ENCODE measurements at places on chromosomes 4 and X.
A peak's percentile ranks its signal among the peaks of the same experiment; 100 is the strongest.

DNA sequence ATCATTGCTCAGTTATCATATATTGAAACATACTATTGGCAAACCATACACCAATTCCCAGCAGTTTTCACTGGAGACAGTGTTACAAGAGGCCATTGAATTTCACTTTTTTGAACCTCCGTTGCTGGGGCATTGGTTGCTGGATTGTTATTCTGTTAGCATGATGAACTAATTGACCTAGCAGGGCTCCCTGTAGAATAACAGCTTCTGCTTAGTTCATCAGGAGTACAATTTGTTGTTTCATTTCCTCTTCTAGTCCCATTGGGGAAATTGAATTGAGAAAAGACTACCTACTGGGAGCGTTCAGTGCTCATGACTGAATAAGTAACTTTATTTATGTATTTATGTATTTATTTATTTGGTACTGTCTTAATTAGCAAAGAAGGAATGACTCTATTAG is 151.6 kb downstream of the SLIT2 start:
- DNase-seq, result no peak

DNA sequence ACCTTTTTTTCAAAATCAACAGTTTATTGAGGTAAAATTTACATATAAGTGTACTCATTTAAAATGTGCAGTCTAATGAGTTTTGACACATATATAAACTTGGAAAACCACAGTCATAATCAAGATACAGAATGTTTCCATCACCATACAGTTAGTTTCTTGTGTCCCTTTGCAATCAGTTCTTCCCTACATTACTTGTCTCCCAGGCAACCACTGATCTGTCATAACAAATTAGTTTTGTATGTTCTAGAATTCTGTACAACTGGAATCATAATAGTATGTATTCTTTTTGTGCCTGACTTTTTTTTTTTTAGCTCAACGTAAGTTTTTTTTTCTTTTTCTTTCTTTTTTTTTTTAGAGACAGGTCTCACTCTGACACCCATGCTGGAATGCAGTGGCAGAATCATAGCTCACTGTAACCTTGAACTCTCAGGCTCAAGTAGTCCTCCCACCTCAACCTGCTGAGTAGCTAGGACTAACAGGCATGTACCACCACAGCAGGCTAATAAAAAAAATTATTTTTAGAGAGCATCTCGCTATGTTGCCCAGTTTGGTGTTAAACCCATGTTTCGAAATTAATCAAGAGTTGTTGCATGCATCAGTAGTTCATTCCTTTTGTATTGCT is 26.9 kb downstream of the ARFIP1 start:
- DNase-seq, result peak; percentile 52

- DNase-seq, result no peak
Measured at GRCh38 chr4:108465886-108466500, 154.4 kb upstream of the RPL34 start.

DNA sequence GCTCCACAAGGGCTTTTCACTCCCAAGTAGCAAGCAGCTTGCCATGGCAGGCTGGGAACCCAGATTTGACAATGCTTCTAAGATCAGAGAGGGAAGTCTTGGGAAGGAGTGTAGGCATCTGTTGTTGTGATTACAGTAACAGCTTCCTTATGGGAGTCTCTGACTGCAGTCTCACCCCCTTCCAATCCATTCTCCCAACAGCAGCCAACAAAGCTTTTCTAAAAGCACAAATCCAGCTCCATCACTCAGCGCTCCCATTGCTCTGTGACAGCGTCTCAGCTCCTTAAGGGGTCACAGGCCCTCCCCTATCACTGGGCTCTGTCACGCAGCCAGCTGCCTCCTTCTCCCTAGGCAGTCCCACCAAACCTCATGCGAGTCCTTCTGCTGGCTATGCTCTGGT is 7.1 kb downstream of the IGFBP7 start:
- DNase-seq, result no peak

DNA sequence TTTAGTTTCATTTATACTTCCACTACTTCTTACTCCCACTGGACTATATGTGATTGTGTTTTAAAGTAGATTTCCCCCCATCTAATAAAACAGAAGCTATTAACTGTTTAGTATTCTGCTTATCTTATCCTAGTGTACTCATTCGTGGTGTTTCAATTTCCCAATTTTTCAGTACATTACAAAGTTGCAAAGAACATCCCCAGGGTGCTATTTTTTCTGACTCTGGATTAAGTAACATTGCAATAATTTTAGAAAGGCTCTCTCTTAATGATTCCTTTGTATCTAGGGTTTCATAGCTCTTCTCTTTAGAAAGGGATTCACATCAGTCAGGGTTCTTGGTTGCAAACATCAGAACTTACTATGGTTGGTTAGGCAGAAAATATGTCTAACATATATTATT is 317.9 kb upstream of the DIPK2B start:
- no peak for DNase-seq

- no peak for DNase-seq
Measured at GRCh38 chr4:104966349-104967033, 180.2 kb upstream of the TET2 start.

DNA sequence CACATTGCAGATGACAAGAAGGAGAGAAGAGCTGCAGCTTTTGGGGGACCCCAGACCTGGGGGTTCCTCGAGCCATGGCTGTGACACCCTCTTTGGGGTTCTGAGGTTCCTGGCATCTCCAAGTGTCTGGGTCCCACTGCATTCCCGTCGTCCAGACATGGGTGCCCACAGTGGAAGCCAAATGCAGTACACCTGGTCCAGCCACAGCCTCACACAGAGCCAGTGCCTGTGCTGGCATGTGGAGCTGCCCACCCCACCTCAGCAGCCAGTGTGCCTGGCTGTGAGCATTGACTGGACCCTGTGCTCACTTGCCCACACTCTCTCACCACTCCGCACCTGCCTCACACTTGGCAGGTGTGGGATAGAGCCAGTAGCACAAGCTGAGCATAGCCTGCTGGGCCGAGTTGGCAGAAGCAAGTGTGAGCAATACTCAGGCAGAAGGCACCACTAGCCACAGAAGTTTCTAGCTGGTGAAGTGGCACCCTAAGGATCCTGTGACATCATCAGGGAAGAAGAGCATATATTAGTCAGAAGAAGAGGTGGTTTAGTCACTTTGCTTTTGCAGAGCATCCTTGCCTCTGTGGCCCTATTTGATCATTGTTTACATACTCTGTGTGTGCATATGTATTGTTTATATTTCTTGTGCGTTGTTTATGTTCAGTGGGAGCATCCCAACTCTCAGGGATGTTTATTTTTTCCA is 65.0 kb upstream of the MAGEB2 start:
- no peak for DNase-seq

- DNase-seq, result peak; percentile 56
Measured at GRCh38 chrX:110021258-110022022, 18.5 kb downstream of the TMEM164 start.

- DNase-seq, result no peak
Measured at GRCh38 chrX:39750256-39750790, 347.4 kb downstream of the BCOR start.

DNA sequence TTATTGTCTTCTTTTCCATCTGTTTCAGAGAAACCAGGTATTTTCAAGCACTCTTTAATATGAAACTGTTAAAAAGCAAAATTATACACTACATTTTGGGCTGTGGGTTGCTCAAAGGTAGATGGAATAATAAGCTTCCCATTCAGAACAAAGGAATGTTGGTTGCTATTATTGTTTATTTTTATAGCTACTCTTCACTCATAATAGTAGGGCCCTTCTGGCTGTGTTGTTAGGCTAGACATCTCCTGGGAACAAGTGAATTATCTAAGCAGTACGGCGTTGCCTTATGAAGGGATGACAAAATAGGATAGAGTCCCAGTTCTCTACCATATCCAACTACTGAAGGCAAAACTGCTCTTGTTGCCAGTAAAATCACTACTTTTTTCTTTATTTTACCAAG is 34.2 kb downstream of the TENM3 start:
- no peak for DNase-seq

GRCh38 chr4:158213466-158213865 is 3.2 kb downstream of the TMEM144 start:
- no peak for DNase-seq

DNA sequence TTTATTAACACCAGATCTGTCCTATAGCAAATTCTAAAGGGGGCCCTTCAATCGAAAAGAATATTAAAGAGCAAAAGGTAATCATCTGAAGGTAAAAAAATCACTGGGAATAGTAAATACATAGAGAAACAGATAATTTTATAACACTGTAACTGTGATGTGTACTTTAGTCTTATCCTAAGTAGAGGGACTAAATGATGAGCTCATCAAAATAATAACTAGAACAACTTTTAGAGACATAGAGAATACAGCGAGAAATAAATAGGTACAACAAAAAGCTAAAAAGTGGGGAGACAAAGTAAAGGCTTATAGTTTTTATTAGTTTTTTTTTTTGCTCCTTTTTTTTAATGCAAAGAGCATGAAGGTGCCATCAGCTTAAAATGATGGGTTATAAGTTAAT is 17.3 kb upstream of the CT83 start:
- no peak for DNase-seq

DNA sequence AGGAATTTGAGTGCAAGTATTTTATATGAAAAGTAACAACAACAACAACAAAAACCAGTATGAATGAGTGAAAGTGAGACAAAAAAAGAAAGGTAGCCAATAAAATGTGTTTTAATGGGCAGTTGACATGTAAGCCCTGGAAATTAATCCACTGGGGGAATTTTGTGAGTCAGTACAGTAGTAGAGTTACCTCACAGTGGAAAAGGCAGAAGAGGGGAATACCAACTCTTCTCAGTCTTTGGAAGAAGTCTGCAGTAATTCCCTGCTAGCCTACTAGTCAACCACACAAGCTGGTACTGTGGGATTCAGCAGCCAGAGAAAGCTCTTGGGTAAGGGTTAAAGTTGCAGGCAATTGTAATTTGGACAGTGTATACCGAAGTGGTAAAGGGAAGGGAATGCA is 76.3 kb upstream of the IL15 start:
- DNase-seq, result no peak

GRCh38 chr4:2331043-2331420 is 69.1 kb upstream of the MXD4 start:
- no peak for DNase-seq
